ENCODE measurements at places on chromosomes 11 and 22.

DNA sequence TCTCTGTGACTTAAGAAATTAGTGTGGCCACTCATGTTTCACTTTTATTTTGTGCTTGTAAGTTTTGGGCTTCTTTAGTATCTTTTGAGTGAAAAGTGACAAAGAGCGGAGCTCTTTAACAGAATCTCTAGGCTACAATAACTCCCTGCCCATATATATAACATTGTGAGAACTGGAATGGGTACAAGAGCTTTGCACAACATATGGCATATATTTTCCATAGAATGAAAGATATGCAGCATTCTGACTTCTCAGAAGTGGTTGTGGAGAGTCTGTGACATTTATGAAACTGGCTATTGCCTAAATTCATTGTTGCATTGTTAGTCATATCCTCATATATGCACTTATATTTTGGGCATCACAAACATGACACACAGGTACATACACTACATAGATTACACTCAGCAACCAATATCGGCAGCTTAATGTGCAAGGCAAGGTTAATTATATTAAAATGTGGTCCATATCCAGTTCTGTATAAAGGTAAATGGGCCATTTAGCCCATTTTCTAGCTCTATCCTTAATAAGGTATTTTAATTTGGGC lies 1148.2 kb downstream of the FAM181B start:
- no peak for DNase-seq

- no peak for DNase-seq
Observed at GRCh38 chr11:44097821-44098220, 2.3 kb downstream of the EXT2 start.

DNA sequence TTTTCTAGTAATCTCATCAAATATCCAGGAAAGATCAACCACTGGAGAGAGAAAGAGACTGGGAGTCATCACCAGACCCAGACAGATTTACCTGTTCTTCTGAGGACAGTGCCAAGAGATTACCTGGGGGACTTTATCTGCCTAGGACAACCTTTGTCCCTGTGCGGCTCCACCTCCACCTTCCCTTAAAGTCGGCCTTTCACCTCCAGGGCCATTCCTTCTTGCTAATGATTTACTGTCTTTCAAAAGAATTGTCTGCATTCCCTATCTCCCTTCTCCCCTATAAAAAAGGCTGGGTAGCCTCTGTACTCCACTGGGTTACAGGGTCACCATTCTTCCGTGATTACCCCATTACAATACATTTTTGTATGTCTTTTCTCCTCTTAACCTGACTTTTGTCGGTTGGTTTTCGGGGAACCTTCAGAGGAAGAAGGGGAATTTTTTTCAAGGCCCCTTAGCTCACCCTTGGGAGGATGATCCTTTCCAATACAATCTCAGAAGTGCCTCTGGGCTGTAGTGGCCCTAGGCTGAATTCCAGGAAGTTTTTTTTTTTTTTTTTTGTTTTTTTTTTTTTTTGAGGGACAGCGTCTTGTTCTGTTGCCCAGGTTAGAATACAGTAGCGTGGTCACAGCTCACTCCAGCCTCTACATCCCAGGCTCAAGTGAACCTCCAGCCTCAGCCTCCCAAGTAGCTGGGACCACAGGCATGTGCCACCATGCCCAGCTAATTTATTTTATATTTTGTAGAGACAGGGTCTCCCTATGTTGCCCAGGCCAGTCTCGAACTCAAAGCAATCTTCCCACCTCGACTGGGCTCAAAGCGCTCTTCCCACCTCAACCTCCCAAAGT lies 1.5 kb upstream of the HMOX1 start:
- no peak for DNase-seq

DNA sequence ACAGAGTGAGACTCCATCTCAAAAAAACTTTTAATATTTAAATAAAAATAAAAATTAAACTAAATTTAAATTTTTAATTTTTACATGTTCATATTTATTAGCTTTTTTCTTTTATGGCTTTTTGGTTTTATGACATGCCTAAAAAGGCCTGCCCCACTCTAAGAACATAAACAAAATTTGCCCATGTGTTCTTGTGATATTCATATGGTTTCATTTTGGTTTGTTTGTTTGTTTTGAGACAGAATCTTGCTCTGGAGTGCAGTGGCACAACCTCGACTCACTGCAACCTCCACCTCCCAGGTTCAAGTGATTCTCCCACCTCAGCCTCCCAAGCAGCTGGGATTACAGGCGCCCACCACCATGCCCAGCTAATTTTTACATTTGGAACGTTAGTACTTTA lies 27.7 kb downstream of the SUSD2 start:
- no peak for DNase-seq

- no peak for DNase-seq
Observed at GRCh38 chr11:15148169-15148568, 33.4 kb downstream of the INSC start.

GRCh38 chr11:65109231-65110198 lies 2.2 kb upstream of the TM7SF2 start:
- no peak for DNase-seq

DNA sequence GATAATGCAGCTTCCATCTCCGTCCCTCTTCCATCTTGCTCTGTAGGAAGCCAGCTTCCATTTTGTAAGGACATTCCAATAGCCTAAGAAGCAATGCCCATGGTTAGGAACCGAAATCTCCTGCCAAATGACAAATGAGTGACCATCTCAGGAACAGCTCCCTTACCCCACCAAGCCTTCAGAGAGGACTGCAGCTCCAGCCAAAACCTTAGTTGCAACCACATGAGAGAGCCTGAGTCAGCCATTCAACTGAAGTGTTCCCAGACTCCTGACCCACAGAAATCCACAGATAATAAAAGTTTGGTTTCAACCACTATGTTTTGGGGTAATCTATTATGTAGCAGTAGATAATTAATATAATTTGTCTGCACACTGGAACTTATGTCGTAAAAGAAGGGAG lies 51.7 kb upstream of the LDLRAD3 start:
- no peak for DNase-seq

GRCh38 chr11:130995266-130995665 lies 79.0 kb upstream of the SNX19 start:
- no peak for DNase-seq

GRCh38 chr22:47495110-47495509 lies 732.7 kb downstream of the TBC1D22A start:
- no peak for DNase-seq

GRCh38 chr11:14537134-14537599 lies 17.0 kb upstream of the PSMA1 start:
- DNase-seq: peak; percentile 24

DNA sequence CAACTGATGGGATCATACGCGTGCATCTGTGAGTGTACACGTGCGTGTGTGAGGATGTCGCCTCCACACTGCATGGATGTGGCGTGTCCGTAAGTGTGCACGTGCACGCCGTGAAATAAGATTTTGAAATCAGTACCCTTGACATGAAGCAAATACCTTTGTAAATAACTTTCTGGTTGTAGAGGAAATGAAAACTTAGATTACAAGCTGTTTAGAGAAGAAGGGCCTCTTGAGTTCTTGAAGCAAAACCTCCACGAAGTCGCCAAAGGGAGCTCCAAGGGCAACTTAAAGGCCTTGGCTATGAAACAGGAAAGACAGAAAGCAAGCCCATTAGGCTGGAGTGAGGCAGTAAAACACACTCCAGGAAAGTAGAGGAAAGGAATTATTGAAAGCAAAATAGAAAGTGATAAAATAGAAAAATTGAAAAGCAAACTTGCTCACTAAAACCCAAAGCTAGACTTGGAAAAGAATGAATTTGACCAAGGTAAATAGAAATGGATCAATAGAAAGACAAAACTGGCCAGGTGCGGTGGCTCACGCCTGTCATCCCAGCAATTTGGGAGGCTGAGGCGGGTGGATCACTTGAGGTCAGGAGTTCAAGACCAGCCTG lies 29.7 kb upstream of the TOLLIP start:
- no peak for DNase-seq

DNA sequence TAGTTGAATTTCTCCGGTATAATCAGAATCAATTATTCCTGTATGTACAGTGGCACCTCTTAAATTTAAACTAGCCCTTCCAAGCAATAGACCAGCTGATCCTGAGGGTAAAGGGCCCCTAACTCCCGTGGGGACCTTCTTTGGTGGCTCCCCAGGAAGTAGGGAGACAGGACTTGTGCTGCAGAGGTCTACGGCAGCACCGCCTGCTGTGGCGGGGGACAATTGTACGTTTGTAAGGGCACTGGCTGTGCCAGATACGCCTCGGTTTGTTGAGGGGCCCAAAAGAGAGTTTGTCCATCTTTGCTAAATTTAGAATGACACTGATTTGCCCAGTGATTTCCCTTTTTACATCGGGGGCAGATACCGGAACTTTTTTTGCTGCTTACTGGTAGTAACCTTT lies 5.9 kb upstream of the DNAJB13 start:
- DNase-seq: no peak

DNA sequence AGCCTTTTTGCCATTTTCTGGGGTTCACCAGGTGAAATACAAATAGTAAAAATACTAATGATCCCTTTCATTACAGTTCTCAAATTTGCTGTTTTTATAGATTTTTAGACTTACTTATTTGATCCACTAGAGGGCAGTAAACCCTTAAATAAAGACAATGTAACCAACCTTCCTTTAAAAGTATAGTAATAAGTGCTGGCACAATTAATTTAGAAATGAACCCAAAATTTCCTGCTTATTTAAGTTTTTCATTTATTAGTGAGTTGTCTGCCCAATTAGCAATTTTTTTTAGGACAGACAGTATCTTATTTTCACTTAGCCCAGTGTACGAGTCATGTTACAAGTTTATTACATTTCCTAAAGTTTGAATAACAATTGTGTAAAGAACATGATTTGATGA lies 4.7 kb downstream of the DDIAS start:
- DNase-seq: no peak

DNA sequence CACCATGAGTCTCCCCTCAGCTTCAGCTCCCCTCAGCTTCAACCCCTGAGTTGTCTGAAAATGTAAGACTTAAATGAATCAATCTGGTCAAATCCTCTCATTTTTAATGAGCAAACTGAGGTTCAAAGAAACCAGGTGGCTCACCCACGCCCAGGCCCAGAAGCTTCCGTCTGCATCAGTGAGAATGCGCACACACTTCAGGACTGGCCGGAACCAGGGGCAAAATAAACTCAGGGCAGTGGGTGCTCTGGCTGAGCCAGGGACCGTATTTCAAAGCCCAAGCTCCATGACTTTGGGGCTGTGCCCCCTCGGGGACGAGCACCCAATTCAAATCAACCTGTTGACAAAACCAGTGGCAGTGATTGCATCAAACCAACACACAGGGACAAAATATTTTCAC lies 3.1 kb downstream of the SULT4A1 start:
- no peak for DNase-seq

GRCh38 chr11:76771446-76772099 lies 11.6 kb upstream of the TSKU start:
- DNase-seq: no peak

GRCh38 chr22:49825944-49826602 lies 1.6 kb downstream of the BRD1 start:
- no peak for DNase-seq

- no peak for DNase-seq
Observed at GRCh38 chr11:8786933-8787332, 104.3 kb downstream of the RPL27A start.

DNA sequence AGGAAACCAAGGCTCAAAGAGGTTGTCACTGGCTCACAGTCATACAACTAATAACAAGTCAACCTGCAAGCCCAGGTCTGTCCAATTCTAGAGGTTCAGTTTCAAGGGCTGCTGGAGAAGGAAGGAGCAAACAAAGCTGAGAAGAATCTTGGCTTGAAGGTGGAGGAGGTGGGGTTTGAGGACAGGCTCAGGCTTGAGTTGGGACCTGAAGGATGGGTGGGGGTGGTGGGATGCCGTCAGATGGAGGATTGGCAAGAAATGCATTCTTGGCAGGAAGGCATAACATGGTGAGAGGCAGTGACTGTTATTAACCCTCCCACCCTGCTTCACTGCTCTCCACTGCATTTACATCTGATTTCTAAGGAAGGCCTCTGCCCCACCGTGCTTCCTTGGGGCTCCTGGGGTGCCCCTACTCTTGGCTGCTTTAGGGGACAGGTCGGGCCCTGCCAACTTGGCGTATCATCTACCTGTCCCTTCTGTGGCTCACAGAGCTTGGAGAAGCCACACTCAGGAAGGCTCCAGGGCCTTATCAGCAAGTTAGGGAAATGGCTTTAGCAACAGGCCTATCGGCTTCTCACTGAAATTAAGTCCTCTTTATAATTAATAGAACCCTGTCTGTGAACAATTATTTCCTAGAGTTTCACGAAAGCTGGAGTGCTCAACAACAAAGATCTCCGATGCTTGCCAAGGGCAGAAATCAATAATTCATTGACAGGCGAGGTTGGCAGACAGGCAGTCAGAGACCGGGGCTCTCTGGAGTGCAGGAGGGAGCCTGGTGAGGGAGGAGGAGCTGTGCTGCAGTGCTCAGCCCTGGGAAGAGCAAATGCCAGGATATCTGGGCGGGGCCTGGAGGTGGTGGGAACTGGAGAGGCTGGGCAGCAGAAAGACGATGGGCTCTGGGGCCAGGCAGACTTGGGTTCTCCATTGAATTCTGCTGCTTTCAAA lies 84.9 kb upstream of the NARS2 start:
- DNase-seq: no peak

DNA sequence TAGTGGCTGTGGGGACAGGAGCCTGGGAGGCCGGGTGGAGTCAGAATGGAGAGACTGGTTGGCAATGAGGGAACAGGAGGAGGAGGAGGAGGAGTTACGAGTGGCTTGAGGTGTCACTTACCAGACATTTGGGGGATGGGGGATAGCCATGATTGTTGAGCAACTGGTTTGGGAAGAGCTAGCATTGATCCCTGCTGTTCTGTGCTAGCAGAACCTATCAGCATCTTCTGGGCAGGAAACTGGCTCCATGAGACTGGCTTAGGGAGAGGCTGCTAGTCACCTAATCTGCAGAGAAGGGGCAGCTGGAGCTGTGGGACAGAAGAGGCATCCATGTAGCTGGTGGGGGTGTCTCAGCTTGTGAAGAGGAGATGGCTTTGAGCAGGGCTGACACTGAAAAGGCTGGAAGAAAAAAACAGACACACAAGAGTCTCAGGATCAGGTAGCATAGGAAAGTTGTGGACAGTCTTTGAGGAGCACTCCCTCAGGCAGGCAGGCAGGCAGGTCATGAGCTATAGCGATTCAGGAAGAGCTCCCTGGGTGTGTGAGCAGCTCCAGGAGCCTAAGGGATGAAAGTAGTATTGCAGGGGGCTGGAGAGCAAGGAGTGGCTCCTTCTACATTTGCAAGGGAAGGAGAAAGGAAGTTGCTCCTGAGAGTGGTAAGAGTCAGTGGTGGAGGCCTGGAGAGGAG lies 22.3 kb downstream of the PIK3IP1 start:
- no peak for DNase-seq

GRCh38 chr11:132504501-132505041 lies 1027.7 kb downstream of the OPCML start:
- no peak for DNase-seq

DNA sequence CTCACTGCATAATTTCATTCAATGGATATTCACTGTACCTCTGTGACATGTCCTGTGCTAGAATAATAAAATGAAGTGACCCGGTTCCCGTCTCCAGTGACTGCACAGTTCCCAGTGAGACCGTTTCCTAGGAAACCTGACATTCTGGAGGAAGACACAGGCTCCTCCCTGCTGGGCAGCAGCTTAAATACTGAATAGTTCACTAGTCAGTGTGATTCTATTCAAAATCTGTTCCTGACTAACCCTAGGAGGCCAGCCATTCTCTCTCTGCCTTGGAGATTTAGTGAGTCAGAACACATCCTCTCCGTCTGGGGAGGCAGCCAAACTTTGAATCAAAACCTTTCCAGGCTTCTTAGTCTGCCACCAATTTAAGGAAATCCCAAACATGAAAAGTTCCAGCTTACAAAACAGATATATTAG lies 11.3 kb downstream of the TRIM66 start:
- DNase-seq: no peak

Data from Panc1 (cell line).